ENCODE measurements at places on chromosomes 11 and 22.
A peak's percentile ranks its signal among the peaks of the same experiment; 100 is the strongest.

GRCh38 chr22:49320714-49321476 is 506.8 kb downstream of the BRD1 start:
- DNase-seq = no peak

DNA sequence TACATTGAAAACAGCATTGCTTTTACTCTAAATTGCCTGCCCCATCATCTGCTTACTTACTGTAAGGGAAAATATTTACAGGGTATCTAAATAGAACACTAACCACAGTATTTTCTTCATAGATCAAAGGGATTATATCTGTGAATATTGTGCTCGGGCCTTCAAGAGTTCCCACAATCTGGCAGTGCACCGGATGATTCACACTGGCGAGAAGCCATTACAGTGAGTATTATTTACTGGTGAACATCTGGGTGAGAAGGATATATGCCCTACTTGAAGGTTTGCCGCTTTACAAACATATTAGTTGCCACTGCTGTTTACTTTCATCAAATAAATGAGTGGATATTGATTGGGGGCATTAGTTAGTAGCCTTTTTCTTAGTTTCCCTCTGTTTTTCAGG is 5.9 kb upstream of the CNTF start:
- DNase-seq = peak; percentile 97

- no peak for DNase-seq
Observed at GRCh38 chr11:2745511-2745910, 45.7 kb upstream of the KCNQ1OT1 start.

DNA sequence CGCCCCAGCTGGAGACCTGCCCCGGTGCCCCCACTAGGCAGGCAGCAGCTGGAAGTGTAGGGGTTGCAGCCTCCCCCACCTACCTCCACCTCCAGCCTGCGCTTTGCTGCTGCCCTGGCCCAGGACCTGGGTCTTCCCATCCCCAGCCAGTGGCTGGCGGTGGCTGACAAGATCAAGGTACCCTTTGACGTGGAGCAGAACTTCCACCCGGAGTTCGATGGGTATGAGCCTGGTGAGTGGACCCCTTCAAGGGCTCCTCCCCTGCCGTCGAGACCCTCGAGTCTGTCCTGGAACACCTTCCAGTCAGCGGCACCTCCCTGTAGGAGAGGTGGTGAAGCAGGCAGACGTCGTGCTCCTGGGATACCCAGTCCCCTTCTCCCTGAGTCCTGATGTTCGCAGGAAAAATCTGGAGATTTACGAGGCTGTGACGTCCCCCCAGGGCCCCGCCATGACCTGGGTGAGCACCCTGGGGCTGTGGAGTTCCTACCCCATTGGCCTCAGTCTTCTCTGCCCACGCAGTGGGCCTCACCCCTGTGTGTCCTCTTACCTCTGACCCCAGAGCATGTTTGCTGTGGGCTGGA is 4.4 kb downstream of the PGGHG start:
- no peak for DNase-seq

GRCh38 chr22:20928573-20928967 is 11.4 kb downstream of the CRKL start:
- no peak for DNase-seq

- no peak for DNase-seq
Observed at GRCh38 chr11:74100735-74101134, 70.1 kb downstream of the C2CD3 start.

GRCh38 chr11:952406-953385 is 27.0 kb downstream of the AP2A2 start:
- DNase-seq = peak; percentile 60

- peak; percentile 59 for DNase-seq
Observed at GRCh38 chr11:67382276-67383136, 9.1 kb upstream of the CLCF1 start.

DNA sequence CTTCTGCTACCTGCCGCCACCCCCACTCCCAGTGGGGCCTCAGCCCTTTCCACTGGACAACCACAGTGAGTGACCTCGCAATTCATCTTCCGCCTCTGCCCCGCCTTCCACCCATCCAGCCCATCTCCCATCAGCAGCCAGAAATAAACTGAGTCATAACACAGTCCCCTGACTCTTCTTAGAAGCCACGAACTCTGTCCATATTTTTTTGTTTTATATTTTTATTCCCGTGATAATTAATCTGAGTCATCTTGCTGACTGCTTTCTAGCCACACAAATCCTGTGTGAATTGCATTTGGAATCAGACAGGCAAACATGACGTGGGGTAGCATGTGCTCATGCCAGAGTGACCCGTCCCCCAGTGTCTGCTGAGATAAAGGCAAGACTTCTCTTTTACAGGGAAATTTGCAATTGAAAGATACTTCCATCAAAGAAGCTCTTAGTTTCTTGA is 7.0 kb downstream of the FADD start:
- DNase-seq = peak; percentile 92

DNA sequence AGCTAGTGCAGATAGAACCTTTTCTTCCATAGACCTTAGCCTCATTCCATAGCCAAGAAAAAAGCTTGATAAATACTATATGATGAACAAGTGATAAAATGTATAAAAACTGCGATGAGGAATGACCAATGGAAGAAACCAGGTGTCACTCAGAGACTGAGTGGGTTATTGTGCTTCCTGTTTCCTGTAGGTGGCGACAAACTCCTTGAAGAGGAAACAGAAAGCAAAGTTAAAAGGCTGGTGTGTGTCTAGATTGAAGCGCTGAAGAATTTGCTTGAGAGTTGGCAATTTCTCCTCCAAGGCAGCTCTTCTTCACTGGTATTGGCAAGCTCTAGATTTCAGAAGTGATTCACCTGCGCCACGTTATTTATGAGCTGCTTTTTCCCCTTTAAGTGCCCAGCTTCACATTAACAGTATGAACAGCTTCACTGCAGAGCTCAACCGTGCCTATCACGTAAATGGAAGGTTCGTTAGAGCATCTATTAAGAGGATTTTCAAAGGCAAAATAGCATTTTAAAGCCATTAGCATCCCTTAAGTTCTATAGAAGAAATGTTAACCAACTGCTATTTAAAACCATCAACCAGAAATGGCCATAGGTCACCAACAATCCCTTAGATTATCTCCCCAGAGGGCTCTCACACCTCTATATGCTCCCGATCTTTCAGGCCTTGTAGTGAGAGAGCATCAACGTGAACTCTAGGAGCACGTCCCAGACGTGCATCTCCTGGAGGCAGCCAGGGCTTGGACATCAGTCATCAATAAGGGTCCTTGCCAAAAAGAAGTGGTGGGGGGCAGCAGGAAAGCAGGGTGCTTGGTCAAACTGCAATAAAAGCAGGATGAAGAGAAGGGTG is 179.4 kb downstream of the CADM1 start:
- peak; percentile 72 for DNase-seq

GRCh38 chr22:19527861-19528417 is 3.7 kb upstream of the CLDN5 start:
- peak; percentile 17 for DNase-seq

DNA sequence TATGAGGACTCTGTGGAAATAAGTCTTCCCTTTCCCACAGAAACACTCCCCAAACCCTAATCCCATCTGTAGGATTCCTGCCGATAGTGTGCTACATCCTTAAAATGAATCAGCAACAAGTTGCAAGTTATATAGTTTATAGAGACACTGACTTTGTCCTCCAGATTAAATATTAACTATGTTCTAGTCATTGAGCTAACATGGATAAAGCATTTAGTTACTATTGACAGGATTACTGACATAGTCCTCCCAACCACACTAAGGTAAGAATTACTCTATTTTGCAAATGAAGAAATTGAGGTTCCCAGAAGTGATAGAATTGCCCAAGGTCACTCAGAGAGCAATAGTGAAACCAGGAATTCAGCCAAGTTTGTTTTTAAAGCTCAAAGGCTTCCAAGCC is 1.9 kb downstream of the OR52M1 start:
- no peak for DNase-seq

DNA sequence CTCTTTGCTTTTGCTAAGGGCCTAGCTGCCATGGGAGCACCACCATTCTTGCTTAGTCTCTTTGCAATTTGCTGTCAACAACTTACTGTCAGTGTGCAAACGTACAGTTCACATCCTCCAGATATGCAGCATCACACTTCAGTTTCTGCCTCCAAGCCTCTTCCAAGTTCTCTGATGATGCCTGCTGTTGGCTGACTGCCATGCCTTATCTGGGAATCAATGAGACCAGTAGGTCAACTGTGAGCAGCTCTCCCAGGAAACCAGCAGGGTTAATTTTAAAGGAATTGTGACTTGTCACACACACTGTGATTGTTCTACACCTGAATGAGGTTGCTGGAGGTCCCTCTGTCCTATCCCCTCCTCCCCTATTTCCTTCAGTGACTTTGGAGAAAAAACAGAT is 56.0 kb downstream of the COPB1 start:
- peak; percentile 66 for DNase-seq

DNA sequence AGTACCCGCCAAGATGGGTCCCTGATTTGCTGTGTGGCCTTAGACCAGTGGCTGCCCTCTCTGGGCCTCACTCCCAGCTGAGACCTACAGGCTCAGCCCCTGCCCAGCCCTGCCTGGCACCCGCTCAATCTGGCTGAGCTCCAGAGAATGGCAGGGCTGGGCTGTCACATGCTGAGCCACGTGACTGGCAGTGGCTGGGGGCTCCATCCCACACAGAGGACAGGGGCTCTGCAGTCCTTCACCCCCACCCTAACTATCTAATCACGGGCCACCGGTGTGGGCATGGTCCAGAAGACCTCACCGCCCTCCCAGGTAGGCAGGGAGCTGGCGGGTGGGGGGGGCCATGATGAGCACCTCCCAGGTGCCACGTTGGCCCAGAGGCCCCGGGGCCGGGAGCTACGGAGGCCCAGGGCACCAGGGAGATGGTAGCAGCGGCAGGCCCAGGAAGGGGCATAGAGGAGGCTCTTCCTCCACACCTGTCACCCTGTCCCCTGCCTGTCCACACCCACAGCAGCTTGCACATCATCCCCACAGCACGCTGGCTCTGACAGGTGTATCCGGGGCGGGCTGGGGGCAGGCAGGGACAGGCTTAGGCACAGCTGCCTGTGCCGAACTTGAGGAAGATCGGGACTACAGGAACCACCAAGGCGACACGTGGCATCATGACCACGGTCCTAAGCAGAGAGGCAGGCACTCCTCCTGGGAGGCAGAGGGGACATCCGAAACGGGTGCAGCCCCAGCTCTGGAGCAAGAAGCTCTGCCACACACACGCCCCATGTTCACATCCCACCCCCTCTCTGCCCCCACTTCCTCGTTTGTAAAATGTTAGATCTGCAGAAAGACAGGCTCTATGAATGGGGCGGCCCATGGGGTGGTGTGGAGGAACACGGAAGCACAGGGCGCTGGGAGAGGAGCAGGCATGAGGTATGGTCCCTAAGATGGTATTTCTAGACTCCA is 1.5 kb upstream of the ALDH3B1 start:
- no peak for DNase-seq

- DNase-seq = peak; percentile 34
Observed at GRCh38 chr22:27329966-27330645, 471.4 kb downstream of the MN1 start.

- peak; percentile 27 for DNase-seq
Observed at GRCh38 chr22:39144101-39144767, 8.2 kb downstream of the CBX7 start.

- DNase-seq = peak; percentile 99
Observed at GRCh38 chr11:95147364-95147905, 57.8 kb downstream of the ENDOD1 start.

GRCh38 chr11:67370351-67371076 is 2.9 kb downstream of the CLCF1 start:
- peak; percentile 61 for DNase-seq

DNA sequence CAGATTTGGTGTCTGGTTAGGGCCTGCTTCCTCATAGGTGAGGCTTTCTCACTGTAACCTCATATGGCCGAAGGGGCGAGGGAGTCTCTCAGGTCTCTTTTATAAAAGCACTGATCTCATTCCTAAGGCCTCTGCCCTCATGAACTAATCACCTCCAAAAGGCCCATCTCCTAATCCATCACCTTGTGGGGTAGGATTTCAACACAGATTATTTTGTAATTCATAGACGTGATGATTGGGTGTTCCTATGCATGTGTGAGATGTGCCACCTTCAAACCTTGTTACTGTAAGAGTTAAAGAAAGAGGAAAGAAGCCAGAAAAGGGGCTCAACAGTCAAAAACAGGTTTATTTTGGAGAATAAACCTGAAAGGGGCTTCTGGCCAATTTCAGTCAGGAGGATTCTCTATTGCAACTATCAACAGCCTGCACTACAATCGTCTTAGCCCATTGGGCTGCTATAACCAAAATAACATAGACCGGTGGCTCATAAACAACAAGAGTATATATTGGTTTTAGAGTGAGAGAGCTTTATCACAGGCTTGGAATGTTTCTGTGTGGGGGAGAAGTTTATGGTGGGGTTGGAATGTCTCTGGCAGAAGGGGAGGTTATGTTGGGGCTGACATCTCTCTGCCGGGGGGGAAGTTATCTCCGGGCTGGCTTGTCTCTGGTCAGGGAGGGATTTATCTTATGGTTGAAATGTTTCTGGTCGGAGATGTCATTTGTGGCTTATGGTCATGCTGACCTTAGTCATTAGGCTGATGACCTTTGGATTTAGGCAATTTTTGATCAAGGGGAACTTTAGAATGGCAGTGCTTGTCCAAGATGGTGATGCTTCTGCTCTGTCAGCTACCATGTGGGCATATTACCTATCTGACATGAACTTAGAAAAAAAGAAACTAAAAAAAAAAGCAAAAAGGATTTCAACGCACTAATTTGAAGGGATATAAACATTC is 35.1 kb downstream of the CSF2RB start:
- peak; percentile 88 for DNase-seq

DNA sequence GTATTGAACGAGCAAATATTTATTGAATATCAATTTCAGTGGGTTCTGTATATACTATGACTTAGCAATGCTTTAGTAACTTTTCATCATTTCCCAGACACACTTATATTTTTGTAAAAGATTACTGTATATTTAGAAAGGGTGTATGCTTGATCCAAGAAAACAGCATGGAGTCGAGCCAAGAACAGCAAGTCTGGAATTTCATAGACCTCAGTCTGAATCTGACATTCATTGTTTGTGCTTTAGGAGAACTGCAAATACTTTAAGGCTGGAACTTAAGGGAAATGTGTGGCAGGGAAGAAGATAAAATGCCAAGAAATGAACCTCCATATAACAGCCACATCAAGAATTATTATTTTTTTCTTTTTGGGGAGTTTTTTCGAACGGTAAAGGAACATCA is 1156.8 kb downstream of the LRRC4C start:
- DNase-seq = no peak

DNA sequence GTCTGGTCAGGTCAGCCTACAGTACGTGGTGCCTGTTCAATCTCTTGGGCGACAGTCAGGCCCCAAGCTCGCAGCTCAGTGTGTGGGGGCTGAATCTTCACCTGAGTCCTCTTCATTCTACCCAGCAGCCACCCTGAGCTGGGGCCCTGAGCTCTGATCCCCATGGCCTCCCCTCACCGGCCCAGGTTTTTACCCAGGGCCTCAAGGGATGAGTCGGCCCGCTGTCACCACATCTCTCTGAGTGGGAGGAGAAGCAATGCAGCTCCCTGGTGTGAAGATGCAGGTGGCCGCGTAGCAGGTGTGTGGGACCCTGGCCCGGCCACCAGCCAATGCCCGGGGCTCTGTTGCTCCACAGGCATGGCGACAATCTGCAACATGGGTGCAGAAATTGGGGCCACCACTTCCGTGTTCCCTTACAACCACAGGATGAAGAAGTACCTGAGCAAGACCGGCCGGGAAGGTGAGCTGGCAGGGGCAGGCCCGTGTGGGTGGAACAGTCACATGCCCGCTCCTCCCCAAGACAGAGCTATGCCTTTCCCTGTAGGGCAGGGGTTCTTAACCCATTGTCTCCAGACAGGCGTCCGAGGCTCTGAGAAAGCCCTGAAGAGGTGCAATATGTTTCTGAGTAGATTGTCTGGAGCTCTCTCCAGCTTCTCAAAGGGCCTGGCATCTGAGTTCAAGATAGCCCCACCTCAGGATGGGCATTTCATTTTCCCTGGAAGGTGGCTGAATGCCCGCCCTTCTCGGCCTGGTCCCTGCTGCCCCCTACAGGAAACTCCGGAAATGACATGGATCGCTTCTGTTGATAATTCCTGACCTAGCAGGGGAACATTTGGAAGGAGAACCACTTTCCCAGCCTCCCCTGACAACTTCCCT is 26.9 kb downstream of the POLR3H start:
- DNase-seq = peak; percentile 54

Measured in amniotic epithelial cell (primary cell).